ENCODE measurements at places on chromosomes 1 and 21.
A peak's percentile ranks its signal among the peaks of the same experiment; 100 is the strongest.

DNA sequence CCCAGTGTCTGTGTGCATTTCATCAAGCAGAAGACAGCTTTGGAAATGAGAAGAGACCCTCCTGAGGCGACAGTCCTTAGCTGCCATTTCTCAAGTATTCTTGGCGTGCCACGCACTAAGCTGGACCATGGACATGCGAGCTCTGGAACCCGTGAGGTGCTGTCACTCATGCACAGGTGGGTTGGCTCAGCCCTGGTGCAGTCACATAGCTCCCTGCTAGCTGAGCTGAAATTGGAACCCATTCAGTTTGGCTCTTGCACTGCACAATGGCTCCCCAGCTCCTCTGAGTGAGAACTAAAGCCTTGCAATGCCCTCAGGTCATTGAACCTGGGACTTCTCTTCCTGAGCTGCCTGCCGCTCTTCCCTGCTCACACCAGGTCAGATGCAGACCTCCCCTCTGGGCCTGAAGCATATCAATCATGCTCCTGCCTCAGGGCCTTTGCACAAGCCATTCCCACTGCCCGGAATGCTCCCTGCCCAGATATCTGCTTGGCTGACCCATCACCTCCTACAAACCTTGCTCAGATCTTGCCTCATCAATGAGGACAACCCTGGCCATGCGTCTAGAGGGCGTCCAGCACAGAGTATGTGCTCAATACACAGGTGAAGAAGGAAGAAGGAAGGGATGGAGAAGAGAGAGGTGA lies 6.3 kb upstream of the SRARP start:
- no peak for DNase-seq

DNA sequence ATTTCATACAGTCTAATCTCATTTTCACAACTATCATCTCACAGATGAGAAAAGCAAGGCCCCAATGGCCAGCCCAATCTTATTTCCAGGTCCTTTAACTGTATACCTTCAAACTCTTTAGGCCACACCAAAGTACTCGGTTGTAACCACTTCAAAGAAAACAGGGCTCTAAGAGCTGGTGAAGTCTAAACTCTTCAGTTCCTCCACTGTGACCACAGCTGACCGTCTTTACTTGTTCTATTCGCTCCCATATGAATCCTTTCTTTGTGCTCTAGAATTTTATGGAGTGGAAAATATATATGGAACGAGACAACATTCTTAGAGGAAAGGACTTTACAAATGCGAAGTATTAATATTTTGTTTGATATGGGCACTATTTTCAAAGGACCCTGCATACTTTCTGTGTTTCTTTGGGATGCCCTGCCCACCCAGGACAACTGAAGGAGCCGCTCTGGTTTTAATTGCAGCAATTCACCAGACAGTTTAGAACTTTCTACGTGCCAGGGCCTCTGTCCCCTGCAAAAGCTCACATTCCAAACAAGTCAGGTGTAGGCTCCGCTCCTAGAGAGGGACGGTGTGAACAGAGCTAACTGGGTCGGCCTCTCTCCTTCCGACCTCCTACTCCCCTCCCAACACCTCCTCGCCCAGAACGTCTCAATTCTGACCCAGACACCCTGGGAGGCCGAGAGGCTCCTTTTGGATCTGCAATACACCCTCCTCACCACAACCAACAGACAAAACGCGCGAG lies 15.7 kb downstream of the IER5 start:
- DNase-seq = no peak

DNA sequence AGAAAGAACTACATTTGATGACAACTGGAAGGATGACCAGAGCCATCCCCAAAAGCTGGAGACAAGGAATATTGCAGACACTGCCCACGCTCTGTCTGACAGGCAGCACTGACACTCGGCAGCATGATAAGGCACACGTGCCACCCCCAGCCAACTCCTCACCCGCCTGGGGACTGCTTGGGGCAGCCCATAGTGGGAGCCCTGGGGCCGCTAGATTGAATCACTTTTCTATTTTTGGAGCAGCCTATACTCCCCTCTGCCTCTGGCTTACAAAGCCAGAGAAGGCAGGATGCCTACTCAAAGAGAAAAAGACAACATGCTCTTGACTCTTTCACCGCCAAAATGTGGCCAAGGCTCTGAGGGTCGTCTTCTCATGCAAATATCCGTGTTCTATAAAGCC lies 1.3 kb downstream of the SMG5 start:
- peak; percentile 74 for DNase-seq

DNA sequence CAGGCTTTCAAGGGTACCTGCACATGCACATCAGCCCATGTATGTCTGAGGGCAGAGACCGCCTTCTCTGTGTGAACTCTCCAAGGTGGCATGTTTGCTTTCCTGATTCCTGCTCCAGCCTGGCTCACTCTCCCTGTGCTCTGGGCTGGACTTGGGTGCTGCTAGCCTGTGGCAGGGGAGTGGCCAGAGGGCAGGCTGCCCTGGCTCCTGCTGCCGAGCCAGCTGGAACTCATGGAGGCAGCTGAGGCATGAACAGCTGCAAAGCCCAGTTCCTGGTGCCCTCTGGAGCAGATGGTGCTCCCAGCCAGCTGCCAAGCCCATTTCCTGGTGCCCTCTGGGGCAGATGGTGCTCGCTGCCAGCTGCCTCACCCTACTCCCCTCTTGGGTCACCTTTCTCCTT lies 7.6 kb downstream of the UBL4B start:
- no peak for DNase-seq

DNA sequence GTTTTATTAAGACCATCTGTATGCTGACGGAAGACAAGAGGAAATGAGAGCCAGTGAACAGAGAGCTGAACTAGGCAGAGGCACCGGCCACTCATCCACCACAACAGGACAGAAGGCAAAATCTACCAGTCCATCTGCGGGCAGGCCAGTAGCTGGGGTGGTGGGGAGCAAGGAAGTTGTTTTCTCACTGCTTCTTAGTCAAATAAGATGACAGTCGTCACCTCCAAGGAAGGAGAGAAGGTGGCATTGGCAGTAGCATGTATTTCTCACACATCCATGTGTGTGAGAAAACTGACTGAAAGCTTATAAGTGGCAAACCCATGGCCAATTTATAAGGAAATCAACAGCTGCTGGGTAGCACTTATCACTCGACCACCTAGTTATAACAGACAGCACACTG lies 8.2 kb downstream of the TTC13 start:
- DNase-seq = no peak

GRCh38 chr1:32427264-32427963 lies 33.2 kb upstream of the BSDC1 start:
- no peak for DNase-seq

DNA sequence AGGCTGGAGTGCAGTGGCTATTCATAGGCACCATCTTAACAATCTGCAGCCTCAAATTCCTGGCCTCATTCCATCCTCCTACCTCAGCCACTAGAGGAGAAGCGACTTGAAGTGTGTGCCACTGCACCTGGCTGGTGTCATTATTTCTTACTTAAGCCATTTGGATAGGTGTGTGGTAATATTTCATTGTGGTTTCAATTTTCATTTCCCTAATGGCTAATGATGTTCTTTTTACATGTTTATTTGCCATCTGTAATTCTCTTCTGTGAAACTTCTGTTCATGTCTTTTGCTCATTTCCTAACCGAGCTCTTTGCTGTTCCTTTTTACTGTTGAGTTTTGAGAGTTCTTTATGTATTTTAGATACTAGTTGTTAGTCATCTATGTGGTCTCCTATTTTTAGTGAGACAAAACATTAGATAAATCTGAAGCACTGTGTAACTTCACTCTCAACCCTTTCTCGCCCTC lies 66.8 kb downstream of the SLC27A3 start:
- DNase-seq = no peak

GRCh38 chr1:232965124-232965911 lies 14.9 kb downstream of the NTPCR start:
- DNase-seq = no peak

GRCh38 chr1:186330758-186331157 lies 44.3 kb downstream of the TPR start:
- no peak for DNase-seq

DNA sequence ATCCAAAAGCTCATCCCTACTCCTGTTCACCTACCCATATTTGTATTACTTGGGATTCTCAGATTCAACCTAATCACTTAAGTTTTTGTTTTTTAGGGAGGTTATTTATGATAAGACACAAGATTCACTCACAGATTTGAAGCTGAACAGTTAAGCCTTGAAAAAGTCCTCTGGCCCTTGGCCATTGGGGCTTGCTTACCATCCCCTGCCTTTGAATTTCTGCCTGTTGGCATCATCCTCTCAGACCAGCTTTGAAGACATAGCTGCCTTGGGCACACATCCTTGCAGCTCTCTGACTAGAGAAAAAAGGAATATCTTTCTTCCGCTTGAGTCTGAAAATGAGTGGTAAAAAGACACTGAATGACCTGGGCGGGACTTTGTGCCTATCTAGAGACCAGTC lies 41.8 kb upstream of the RALGPS2 start:
- DNase-seq = no peak

GRCh38 chr1:247448107-247448791 lies 9.7 kb downstream of the OR2B11 start:
- peak; percentile 72 for DNase-seq

GRCh38 chr1:27044613-27045151 lies 32.0 kb upstream of the TENT5B start:
- peak; percentile 87 for DNase-seq

DNA sequence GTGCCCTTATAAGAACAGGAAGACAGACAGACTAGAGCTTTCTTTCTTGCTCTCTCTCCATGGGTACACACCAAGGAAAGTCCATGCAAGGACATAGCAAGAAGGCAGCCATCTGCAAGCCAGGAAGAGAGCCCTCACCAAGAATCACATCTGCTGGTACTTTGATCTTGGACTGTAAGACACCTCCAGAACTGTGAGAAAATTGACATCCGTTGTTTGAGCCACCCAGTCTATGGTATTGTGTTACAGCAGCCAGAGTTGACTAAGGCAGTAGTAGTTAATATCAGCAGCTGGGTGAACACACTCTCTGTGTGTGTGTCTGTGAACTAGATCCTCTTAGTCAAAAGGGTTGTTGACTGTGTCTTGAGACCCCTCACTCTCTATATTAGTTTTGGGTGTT lies 53.8 kb upstream of the PPP2R5A start:
- no peak for DNase-seq

GRCh38 chr1:236948381-236948780 lies 55.9 kb downstream of the MT1HL1 start:
- no peak for DNase-seq

- DNase-seq = no peak
These were observed 110.3 kb upstream of the CTTNBP2NL start for GRCh38 chr1:112285746-112286145.

- no peak for DNase-seq
These were observed 70.4 kb downstream of the DIRAS3 start for GRCh38 chr1:67980028-67980427.

- no peak for DNase-seq
These were observed 402.8 kb downstream of the PCP4 start for GRCh38 chr21:40270047-40270446.

DNA sequence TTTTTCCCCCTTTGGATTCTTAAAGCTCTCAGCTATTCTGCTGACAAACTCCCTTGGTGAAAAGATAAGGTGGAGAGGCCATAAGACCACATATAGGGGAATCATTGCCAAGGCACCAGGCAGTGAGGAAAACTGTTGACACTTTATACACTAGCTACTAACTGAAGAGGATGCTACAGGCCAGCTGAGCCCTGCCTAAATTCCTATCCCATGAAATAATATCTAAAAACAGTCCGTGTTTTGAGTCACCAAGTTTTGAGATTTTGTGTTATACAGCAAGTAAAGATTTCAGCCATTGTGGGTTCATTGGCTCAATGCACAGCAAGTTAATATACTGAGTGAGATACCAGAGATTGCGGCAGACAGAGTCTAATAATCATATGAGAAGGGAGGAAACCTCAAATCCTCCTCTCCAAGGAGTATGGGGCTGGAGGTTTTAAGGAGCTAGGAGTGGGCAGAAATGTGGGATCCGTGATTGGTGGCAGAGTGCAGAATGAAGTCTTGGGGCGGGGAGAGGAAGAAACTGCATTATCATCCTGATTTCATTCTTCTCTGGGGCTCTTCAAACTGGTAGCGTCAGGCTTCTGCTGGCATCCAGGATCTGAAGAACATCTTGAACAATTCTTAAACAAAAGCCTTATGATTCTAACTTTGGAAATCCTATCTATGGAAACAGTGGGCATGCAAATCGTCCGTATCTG lies 9.2 kb downstream of the CLDN8 start:
- DNase-seq = no peak
